ENCODE measurements at places on chromosomes 3 and 15.

- DNase-seq, result no peak
These were observed 62.0 kb downstream of the TTBK2 start for GRCh38 chr15:42858540-42858939.

DNA sequence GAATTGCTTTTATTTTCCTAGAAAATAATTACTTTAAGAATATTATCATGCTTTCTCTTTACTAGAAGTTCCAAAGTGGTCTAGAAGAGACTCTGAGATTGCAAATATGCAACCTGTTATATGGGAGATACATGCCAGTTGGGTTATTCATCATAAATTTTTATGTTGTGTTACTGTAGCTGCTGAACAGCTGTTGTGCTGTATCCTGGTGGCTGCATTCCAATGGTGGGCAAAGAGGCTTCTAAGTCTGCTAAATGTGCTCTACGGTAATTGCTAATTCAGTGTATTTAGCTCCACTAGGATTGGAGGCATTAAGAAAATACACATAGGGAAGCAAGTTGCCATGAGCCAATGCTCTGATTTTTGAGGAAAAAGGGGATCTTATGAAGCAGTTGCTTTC is 409.0 kb downstream of the TUSC7 start:
- no peak for DNase-seq

DNA sequence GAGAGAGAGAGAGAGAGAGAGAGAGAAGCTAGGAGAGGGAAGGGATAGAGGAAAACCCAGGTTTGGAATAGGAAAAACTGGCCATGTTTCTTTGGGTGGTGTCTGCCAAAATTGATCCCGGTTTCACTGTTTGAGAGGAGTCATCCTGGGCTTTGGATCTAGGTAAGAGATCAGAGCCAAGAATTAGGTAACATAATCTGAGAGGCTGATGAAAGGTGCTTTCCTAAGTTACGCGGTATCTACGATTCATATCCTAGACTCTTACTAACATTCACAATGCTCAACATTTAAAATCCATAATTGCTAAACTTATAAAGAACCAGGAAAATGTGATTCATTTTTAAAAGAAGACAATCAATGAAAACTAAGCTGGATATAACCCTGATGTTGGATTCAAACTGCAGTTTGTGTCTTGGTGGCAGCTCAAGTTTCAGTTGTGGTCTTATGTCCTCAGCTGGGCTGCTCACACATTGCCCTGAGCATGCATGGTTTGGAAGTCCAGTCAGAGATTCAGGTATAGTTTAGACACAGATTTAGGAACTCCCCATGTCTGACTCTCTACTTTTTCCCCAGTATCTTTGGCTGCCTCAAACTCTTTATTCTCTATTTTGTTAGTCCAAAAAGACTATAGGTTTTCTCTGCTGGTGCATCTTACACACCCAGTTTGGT is 42.5 kb upstream of the FMN1 start:
- no peak for DNase-seq

DNA sequence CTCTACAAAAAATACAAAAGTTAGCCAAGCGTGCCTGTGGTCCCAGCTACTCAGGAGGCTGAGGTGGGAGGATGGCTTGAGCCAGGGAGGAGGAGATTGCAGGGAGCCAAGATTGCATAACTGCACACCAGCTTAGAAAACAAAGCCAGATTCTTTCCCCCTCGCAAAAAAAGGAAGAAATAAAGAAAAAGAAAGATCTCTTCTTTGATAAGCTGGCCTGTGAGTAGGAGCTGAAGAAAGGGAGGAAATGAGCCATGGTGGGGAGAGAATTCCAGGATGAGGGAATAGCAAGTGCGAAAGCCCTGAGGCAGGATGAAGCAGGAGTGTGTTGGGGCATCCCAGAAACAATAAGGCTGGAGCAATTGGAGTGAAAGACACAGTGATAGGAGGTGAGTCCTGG is 24.5 kb upstream of the TOP2B start:
- DNase-seq, result no peak

- DNase-seq, result no peak
These were observed 39.5 kb downstream of the TIGIT start for GRCh38 chr3:114333180-114333922.

- DNase-seq, result no peak
These were observed 304.7 kb downstream of the SUCLG2 start for GRCh38 chr3:67349551-67350174.
